ENCODE measurements at places on chromosomes 2 and 18. TPM values are rescaled to one million over a fixed set of nuclear protein-coding genes. Genes with fewer than 3 reads are reported as not detected.

Gene MYOM1
- 3.5 TPM for total RNA-seq

GRCh38 chr2:215835657-215836056 lies 177.7 kb downstream of the MREG start:
- DNase-seq = no peak

GRCh38 chr2:140586379-140586778 lies 1544.4 kb downstream of the LRP1B start:
- DNase-seq = no peak

Gene DPP4
- total RNA-seq = 30.1 TPM

- DNase-seq = no peak
Observed at GRCh38 chr2:84631047-84631446, 114.7 kb downstream of the DNAH6 start.

Gene NR4A2
- total RNA-seq = 9.7 TPM

DNA sequence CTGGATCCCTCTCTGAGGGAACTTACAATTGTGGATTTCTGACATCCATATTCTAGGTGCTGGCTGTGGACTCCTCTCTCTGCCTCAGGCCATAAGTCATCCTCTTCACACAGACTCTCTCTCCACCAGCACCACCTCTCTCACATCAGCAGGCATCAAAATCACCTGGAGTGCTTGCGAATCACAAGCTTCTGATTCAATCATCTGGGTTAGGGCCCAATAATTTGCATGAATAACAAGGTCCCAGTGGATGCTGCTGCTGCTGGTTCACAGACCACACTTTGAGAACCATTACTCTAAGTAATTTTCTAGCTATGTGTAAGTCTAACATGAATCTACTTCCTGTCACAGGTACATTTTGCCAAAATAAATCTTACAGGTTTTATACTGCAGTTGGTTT lies 214.9 kb downstream of the DSEL start:
- no peak for DNase-seq

DNA sequence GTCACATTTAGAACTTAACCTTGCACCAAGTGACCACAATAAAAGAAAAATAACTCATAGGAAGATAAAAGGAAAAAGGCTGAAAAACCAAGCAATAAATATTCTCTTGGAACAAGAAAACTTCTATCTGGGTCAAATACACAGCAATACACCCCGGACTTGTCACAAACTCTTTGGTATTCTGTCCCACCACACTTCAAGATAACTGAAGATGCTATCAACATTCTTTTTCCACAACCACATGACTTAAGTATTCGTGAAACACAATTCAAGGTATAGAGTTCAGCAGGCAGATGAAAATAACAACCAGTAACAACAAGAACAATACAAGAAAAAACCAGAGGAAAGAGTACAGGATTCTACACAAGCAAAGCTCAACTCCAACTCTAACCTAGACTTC lies 18.0 kb downstream of the MBD2 start:
- DNase-seq = no peak

DNA sequence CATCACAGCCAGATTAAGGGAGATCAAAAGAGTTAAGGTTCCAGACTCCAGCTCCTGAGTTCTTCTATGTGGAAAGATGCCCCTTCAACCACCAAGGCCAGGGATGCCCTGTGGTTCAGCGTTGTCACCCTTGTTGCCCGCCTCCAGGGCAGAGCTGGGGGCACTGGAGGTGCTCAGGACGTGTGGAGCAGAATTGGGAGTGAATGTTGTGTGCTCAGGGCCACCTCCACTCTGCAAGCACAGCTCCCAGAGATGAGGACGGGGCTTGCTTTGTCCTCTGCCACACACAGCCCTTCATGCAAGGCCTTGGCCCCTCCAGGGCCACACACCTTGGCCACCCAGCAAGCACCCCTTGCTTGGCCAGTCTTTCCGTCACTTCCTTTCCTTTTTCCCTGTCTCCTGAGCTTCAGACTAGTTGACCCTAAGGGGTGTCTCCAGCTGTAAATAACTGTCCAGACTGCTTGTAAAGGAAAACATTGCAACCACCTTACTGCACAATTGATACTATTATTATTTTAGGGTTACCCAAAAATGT lies 103.3 kb downstream of the AGAP1 start:
- DNase-seq = no peak

Gene TNFAIP6
- total RNA-seq = not detected

- no peak for DNase-seq
Observed at GRCh38 chr2:74107071-74107470, 40.6 kb downstream of the BOLA3 start.

DNA sequence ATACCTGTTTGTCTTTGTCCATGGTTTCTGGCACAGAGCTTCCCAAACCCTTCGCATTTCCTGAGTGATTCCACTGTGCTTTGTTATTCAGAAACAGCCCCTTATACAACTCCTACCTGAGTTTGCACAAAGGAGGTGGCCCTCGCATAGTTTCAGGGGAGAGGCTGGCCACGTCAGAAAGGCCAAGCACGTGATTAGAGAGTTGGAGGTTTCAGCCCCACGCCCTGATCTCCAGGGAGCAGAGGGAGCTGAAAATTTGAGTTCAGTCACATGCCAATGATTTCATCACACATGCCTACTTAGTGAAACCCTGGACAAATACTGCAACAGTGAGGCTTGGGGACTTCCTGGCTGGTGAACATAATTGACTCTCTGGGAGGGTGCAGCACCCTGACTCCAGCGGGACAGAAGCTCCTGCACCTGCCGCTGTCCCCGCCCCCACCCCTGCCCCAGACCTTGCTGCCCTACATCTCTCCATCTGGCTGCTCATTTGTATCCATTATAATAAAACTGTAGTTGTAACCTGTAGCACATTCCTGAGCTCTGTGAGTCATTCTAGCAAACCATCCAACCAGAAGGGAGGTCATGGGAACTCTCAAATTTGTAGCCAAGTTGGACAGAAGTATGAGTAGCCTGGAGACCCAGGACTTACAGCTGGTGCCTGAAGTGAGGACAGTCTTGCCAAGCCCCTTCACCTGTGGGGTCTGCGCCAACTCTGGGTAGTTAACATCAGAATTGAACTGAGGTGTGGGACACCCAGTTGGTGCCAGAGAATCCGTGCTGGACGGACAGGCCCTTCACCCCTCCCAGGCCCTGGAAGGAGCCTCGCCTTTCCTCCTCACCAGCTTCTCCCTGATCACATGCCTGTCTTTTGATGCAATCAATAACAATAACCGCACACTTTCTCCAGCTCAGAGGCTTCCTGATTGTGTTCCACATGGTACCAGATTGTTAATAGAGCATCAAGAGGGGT lies 224.3 kb downstream of the ANAPC1 start:
- DNase-seq = peak; percentile 44

DNA sequence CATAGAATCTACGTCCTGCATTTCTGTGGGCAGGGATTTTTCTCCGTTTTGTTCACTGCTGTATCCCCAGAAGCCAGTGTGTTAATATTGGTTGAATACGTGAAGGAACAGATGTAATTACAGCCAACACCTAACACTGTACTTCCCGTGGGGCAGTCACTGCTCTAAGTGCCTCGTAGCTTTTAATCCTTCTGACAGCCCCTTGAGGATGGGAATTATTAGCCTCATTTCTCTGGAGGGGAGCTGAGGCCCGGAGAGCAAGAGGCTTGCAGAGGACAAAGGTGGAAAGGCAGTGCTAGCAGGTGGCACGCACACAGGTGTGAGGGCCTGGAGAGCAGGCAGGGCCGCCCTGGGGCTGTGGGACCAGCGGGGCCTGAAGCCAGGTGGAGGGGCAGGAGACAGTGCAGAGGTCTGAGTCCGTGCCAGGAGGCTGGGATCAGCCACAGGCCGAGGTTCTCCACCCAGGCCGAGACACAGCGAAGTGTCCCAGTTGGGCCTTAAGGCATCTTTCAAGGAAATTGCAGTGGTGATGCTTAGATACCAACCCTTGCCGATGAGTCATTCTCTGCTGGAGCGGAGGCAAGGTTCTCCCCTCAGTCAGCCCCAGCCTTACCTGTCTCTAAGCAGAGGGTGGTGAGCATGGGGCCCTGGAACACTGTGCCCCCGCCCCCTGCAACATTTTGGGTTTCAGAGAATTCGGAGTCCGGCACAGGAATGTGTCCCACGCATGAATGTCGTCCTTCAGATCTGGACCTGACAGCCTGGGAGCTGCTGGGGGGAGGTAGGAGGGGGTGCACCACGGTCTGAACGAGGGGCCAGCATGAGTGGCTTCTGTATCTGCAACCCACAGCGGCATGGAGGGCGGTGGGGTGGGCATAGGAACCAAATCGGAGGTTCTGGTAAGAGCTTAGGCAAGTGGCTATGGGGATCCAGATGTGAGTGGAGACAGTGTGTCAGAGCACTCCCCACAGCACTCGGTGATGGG lies 122.6 kb downstream of the GBX2 start:
- no peak for DNase-seq

DNA sequence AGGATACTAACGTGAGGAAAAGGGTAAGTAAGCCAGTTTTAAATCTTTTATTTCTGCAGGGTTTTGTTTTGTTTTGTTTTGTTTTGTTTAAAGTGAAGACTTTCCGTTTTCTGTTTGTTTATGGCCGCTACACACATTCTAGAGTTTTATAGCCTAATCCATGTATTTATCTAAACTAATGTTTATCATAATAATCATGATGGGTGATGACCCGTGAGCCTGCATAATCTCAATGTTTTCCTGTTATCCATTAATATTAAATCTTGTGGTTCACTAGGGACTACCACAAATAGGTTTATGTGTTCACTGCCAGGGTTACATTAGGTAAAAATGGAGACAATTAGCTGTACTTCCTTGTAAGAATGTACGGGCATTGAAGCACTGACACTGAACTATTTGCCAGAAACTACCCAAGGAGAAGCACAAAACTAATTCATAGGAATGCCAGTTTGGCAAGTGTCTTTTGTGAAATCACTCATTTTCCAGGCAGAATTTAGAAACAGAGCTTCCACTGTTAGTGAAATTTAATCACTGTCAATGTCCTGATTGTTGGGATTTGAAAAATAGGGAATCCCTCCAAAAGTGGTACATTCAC lies 574.8 kb downstream of the LRP1B start:
- DNase-seq = no peak

Gene NETO1
- not detected for total RNA-seq

GRCh38 chr2:46315103-46315890 lies 18.1 kb downstream of the EPAS1 start:
- peak; percentile 76 for DNase-seq

DNA sequence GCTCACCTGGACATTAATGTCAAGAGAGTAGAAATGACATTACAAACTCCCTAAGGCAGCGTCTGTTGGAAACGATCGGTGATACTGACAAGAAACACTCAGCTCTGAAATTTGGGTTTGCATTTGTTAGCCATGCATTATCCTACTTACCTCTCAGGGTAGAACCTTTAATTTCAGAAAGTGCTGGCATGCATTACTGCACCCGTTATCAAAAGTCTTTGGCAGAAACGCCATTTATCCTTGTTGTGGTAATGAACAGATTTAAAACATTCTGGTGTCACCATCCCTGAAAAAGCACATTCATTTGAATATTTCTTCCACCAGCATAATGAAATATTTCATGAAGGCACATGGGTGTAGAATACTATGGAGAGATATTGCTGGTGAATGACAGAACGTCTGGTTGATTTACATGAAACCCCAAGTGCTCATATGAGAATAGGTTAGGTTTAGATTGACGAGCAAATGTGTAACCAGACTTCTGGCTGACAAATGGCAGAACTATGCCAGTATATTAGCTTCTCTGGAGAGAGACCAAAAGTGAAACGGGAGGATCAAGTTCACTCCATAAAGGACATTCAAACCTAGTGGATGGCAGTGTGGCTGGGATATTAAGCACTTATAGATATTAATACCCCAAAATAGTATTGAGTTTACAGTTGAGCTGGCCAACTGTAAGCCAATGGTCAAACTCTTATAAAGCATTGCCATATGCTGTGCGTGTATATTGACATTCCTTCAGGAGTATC lies 53.5 kb upstream of the ITGB6 start:
- no peak for DNase-seq

- no peak for DNase-seq
Observed at GRCh38 chr2:121519153-121519552, 11.5 kb upstream of the RNU4ATAC start.

GRCh38 chr2:139864821-139865302 lies 1084.7 kb upstream of the NXPH2 start:
- DNase-seq = no peak

DNA sequence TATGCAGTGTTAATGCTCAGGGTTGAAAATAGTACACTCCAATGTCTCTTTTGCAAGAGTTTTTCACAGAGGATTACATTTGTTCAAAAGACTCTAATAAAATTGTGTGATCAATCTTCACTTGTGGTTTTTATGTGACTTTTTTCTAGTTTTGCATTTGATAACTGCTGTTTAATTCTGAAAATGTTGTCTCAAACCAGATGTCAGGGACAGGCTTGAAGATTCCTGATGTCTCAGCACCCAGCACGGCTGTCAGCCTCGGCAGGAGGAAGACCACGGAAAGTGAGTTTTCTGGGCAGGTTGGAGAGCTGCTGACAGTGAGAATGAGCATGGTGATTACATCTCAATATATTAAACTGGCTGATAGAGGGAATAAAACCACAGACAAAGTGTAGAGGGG lies 9.1 kb downstream of the SOX11 start:
- no peak for DNase-seq

DNA sequence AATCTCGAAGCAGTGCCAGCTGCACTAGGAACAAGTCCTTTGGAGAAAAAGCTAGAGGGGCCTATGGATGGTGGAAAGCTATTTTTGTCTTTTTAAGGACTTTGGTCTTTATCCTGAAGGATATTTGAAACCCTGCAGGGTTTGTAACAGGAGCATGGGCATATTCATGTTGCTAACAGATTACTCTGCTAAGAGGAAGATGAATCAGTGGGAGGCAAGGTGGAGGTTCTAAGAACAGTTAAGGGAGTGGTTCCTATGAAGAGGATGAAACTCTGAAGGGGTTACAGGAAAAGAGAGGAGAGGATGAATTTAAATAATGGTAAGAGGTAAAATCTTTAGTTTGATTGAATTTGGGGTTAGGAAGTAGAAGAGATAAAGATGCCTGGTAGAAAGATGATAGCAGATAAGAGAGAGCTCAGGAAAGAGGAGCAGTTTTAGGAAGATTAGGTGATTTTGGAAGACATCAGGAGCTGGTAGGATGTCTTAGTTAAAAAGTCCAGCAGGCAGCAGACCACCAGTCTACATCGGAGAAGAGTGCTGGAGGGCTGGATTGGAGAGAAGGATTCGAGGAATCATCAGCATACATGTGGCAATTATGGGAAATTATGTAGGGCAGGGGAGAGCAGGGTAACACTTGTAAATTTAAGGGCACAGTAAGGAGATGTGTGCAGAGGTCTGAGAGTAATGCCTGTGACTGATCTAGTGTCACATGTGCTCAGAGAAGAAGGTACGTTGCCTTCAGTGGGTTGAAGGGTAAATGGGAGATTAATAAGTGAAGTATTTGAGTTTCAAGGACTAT lies 39.3 kb upstream of the C1GALT1C1L start:
- no peak for DNase-seq

DNA sequence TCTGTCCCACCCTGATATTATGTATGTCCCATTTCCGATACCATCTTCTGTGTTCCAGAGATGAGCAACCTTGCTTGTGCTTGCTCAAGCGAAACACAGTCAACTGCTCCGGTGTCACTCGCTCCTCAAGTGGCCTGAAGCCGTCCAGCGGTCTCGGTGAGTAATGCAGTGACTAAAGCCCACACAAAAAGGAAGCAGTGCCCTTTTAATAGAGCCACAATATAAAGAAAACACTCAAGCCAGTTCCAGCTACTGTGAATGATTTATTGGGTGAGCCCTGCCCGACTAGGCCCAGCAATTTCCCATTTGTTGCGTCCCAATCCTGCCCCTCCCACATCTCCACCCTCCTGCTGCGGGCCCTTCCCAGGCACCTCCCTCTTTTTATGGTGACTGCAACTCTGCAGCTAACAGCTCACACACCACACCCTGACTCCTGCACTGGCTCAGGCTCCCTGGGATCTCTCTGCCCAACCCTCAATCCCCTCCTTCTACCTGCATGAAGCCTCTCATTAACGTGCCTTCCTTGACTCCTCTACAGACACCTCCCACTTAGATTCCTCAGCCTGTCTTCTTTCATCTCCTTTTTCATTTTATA lies 44.2 kb upstream of the DSC1 start:
- DNase-seq = peak; percentile 95

Gene FOXI3
- total RNA-seq = not detected
